ENCODE measurements at places on chromosomes 4 and X.

GRCh38 chr4:48079972-48080391 is 54.1 kb downstream of the TXK start:
- DNase-seq, result no peak

GRCh38 chr4:38734446-38734845 is 48.3 kb downstream of the TLR10 start:
- DNase-seq, result no peak

GRCh38 chr4:88440146-88440545 is 16.8 kb upstream of the HERC5 start:
- no peak for DNase-seq

DNA sequence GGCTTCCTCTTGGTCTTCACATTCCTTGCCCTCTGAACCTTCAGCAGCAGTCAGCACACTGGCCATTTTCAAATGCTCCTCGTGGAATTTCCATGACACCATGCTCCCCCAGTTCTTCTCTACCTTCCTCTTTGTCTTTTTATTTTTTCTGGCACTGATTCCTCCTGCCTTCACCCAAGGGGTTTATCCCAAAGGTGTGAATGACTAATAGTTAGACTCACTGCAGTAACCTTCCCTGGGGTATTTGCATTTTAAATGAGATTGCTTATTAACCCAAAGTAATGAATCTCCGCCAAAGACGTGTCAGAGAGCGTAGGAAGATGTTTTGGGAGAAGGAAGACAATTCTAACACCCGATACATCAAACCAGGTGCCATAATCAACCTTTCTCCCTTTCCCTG is 36.2 kb downstream of the CD40LG start:
- DNase-seq, result no peak

DNA sequence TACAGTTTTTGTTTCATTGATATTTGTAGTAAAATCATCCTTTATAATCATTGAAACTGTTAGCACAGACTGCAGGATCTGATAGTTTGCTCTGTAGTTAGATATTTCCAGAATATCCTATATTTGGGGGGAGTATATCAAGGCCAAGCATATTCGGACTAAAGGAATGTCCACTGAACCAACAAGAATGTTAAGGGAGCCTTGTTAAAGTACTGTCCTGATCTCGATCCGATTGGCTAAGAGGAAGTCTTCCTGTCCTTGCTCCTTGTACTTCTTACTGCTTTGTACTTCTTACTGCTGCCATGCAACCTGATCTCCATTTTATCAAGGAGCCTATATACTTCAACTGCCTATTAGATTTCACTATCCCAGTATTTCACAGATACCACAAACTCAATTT is 449.3 kb downstream of the RPA4 start:
- no peak for DNase-seq

GRCh38 chr4:62550121-62550520 is 1350.0 kb downstream of the ADGRL3 start:
- DNase-seq, result no peak

GRCh38 chr4:37400241-37400881 is 155.8 kb downstream of the NWD2 start:
- DNase-seq, result no peak

DNA sequence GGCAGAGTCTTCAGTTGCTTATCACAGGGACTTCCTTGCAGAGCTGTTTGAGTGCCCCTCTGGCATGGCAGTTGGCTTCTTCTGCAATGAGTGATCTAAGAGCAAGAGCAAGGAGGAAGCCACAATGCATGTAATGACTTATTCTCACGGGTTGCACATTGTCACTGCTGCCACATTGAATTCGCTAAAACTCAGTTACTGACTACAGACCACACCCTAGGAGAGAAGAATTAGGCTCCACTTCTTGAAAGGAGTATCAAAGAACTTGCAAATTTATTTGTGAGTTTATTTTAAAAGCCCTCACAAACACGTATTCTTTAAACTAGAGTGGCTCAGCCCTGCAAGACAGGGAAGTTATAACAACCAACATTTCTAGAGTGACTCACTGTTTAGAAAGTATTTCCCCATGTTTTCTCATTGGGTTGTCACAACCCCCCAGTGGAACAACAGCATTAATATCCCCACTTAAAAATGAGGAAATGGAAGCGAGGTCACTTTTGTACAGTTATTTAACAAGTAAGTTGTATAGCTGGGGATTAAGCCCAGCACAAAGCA is 32.4 kb upstream of the RBPJ start:
- DNase-seq, result no peak

DNA sequence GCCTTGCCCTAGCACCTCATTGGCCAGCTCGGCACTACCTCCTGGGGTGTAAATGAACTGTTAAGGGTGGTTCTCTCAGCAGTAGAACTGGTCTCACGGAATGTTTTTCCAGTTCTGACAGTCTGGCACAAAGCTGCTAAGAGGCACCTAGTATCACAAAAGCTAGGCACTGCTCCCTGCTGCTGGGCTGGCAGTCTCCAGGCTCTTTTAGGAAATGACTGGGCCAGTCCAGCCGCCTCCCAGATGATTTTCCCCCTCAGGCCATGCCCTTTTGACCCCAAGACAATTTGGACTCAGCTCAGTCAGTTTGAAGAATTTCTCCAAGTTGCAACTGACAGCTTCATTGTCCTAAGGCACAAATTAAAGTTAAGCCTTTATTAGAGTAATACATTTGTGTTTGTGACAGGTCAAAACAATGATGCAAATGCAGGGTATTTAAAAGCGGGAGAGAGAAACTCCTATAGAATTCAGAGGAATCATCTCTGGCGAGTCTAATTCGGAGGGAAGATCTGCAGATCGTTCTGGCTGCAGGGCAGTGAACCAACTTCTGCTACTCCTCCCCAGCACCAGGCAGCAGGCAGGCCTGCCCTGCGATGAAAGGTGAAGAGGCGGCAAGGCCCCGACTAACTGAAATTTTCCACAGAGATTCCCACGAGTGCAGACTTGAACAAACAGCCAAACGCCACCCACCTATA is 7.9 kb downstream of the FRMD7 start:
- no peak for DNase-seq

- peak; percentile 82 for DNase-seq
These were observed 385 bp downstream of the DCLK2 start for GRCh38 chr4:150078579-150079080.

DNA sequence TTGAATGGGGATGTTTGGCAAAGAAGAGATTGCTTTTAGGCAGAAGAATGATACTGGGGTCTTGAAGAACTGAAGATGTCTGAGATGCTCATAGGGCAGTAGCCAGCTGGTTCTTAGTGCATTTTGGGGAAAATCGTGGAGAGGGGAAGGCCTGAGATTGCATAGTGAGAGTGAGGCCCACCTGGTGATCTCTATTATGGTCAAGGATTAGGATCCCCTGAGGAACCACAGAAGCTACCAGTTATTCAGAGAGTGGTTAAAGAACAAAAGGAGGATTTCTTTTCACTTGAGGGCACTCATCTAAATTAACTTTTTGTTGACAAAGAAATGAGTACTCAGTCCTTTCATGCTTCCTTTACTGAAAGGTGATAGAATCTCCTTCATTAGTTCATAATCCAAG is 271.3 kb upstream of the HAND2 start:
- no peak for DNase-seq

- DNase-seq, result peak; percentile 75
These were observed 10.1 kb upstream of the ADH1A start for GRCh38 chr4:99300934-99301333.

GRCh38 chr4:112706840-112707207 is 69.9 kb downstream of the LARP7 start:
- DNase-seq, result no peak

DNA sequence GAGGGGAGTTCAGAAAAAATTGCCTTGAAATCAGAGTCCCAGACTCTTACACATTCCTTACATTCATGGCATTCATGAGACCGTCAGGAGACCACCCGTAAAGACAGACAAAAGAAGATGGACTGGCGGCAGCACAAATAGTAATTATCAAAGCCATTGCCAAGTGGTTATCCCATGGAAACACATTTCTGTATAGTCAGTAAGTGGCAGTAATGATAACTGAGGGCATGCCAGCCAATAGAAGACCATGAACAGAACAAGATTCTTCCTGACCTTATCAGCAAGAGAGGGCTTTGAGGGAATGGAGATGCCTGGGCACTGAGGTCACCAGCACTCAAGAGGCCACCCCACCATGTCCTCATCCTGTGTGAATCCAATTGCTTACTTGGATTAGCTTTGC is 121.7 kb upstream of the HCCS start:
- DNase-seq, result no peak

DNA sequence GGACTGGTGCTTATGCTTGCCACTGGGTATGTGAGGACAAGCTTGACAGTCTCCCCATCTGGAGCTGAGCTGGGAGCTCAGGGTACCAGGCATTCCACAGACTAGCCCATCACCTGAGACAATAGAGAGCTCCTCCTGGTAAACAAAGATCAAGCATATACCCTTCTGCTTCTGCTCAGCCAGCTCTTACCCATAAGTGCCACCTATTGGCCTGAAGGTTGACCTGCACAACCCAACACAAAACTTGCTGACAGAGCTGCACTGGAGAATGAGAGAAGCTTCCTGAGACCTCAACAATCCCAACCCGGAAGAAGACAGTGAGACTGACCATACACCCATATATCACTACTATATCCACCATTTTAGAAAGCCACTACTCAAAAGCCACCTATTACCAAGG is 1049.2 kb upstream of the INTU start:
- DNase-seq, result no peak

- DNase-seq, result no peak
These were observed 78.7 kb upstream of the DCLK2 start for GRCh38 chr4:149999485-150000074.

GRCh38 chrX:24242649-24243175 is 71.2 kb downstream of the SUPT20HL2 start:
- DNase-seq, result no peak

DNA sequence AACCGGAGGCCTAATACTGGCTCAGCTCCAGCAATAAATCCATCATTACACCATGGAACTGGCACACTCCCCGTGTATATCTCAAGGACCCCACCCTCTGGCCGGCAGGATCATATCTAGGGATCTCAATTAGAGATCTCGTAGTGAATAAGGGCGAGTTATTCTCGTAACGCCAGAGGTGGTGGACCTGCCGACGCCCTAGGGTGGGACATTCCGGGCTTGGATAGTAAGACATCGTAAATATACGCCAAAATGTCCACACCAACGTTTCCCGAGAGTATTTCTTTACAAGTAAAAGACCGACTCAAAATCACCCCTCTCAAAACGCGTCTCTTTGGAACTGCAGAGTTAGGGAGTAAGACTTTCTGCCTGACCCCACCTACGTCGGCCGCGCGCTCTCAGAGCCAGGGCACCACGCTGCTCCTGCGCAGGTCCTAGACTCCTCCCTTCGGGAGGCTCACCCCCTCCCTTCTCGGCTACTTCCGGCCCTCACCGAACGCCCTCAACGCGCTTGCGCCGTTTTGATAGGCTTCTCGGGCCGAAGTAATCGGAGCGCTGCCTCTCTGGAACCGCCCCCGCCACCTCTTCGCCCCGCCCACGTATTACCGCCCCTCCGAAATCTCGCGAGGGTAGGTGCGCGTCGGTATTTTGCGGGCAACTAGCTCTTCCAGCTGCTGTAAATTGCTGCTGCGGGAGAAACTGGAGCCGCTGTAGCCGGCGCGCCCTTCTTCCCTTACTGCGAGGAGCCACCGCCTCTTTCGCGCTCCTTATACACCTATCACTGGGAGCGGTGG is at the start of gene WDR44:
Gene WDR44, plus strand, starts transcription at position 643 of the 794 bp plus-strand sequence. CDS start 398 bp downstream, outside the sequence.
- DNase-seq, result peak; percentile 92

GRCh38 chrX:131617182-131617581 is 73.3 kb downstream of the OR13H1 start:
- DNase-seq, result no peak

DNA sequence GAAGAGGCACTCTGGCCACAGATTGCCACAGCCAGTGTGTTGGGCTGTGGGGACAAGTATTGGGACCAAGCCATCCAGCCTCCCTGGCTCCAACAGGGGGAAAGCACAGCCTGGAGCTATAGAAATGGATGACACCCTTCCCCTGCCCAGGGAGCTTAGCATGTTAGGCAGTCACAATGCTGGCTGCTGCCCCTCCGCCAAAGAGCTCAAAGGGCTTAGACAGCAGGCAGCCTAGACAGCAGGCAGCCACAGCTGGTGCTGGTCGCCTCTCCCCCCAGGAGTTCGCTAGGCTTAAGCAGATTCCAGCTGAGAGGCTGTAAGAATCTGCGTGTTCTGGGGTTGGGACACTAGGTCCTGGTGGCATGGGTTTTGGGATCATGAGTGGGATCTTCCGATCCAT is 94.5 kb upstream of the MXRA5 start:
- DNase-seq, result no peak

- no peak for DNase-seq
These were observed 23.9 kb downstream of the ACSL4 start for GRCh38 chrX:109709129-109709631.

GRCh38 chr4:176744091-176744490 is 48.6 kb downstream of the VEGFC start:
- no peak for DNase-seq

DNA sequence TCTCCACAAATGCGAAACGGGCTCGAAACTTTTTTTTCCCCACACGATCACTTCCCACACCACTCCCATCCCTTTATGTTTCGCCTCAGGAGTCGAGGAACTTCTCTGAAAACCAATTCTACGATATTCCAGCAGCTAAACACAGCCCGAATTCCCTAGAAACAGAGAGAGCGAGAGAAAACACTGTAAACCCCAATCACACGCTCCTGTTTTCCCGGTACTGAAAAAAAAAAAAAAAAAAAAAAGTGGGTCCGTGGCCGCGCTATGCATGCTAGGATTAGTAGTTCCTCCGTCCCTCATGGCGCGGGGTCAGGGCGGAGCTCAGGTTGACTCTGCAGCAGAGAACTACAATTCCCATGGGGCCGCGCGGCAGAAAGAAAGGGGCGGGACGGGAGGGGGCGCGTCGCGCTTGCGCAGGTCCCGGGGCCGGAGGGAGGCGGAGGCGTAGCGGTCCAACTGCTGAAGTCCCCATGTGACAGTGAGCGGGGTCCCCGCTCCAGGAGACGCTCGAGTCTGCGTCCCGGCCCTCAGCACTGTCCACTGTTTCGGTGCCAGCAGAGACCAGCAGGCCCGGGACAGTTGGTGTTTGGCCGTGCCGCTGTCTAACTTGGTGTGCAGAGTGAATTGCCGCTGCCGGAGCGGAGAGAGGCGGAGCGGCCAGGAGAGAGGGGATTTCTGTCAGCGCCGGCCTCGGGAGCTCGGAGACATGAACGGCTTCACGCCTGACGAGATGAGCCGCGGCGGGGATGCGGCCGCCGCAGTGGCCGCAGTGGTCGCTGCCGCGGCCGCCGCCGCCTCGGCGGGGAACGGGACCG is at the start of gene SAP30:
Gene SAP30, plus strand, starts transcription at position 478 of the 815 bp plus-strand sequence. Its CDS starts 229 bp downstream, at position 707.
- peak; percentile 100 for DNase-seq

- DNase-seq, result no peak
These were observed 49.6 kb downstream of the DKK2 start for GRCh38 chr4:106986486-106986885.

DNA sequence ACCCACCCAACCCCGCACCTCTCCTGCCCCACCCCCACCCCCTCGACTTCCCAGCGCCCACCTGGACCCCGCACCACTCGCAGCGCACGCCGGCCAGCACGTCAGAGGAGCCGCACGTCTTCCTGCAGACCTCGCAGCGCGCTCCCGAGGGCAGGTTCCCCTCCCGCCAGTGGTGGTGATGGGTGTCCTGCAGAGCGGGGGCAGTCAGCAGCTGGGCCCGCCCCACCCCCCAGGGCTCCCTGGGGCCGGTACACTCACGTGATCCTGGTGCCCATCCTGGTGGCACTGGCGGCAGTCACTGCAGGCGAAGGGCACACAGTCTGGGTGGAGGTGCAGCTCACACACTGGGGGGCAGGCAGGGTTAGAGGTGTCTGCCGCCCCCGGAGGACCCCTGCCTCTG is 5.1 kb downstream of the DGKQ start:
- DNase-seq, result no peak
